ENCODE measurements at places on chromosomes 2 and 18.

DNA sequence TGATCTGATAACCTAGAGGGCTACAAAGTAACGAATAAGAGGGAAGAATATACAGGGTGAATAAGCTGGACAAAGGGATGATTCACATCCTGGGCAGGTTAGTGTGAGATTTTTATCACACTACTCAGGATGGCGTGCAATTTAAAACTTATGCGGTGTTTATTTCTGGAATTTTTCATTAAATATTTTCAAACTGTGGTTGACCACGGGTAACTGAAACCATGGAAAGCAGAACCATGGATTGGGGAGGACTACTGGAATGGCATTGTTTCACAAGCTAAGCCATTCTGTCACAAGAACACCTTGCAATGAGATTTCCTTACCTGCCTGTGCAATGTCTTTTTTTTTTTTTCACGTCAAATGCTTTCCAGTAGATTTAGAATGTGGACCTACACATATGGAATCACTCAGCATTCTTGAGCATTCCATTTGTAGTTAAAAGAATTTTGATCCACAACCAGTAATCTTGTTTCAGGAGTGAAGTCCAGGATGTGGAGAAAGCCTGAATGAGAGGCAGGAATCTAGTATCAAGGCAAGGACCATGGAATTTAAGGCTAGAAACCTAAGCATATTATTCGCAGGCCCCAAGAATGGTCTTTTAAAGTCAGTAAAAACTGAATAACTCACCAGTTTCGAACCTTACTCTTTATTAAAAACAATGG lies 8.0 kb upstream of the CDK15 start:
- no peak for DNase-seq

DNA sequence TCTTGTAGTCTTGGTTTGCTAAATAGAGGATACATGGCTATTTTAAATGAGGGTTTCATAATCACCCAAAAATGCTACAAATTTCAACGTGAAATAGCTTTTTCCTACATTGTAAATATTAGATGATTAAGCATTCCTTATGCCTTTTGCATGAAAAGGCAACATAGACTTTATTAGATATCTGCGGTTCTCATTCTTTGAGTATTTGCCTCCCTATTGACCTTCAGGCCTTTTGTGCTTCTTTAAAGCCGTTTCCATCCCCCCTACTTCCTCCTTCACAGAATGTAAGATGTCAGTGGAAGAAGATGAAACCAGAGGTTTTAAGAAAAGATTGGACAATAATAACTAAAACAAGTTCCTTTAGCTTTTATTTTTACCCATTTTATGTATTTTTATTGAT lies 144.1 kb downstream of the UBE2E3 start:
- DNase-seq, result no peak

DNA sequence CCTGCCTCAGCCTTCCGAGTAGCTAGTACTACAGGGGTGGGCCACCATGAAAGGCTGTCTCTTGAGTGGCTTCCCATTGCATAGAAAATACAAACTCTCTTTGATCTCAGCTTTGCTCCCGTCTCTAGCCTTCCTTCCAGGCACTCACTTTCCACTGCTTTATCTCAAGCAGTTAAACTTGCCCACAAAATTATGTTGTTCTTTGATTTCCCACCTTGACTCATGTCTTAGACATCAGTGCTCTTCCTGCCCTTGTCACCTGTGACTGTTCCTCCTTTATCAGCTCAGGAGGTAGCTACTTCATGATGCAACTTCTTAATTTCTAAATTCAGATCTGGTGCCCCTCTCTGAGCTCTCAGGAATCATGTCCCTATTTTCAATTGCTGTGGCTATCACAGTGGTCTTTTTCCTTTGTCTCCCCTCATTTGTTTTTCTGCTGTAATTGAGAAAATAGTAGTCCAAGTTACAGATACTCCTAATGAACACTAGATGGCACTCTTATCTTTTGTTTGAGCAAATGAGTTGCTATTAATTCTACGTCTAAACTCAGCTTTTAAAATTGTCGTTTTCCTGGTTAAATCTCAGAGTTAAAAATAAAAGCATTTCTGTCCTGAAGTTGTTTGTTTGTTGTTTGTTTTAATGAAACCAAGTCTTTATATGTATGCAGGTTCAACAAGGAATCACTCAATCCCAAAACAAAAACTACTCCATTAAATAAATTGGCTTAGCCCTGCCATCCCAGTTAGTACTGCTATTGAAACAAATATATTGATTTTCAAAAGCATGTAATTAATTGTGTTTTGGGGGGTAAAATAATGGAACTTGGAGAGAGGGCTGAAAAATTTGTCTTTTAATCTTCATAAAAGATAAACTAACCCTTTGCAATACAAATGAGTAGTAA lies 46.9 kb upstream of the GREB1L start:
- no peak for DNase-seq

DNA sequence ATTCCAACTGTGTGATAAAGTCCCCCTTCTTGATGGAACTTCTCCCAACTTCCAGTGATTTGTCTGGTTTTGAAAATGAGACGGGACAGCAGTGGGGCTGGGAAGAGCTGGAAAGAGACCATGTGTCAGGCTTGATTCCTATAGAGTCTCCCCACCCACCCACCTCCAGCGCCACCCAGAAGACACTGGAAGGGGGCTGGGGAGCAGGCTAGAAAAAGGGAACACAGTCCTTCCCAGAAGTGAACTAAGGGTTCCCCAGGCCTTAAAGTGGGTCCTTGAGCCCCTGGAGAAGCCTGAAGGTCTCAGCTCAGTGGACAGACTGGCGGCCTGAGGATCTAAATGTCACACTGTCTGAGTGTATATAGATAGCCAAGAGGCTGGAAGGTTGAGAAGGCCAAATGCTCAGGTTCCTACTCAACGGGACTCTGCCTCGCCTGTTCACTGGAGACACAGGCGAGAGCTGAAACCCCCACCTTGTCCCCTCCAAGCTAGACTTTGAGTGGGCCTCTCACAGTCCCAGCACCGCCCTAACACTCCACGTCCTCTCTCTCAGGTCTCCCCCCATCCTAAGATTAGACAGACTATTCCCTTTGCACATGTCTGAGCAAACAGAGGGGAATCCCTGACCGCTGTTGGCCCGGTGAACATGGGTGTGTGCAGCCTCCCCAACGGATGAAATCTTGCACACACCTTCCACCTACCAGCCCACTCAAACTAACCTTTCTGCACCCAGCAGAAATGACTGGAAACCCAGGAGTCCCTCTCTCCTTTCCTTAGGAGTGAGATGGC lies 1.6 kb downstream of the PKDCC start:
- no peak for DNase-seq

GRCh38 chr18:52920665-52921064 lies 580.7 kb downstream of the DCC start:
- no peak for DNase-seq

DNA sequence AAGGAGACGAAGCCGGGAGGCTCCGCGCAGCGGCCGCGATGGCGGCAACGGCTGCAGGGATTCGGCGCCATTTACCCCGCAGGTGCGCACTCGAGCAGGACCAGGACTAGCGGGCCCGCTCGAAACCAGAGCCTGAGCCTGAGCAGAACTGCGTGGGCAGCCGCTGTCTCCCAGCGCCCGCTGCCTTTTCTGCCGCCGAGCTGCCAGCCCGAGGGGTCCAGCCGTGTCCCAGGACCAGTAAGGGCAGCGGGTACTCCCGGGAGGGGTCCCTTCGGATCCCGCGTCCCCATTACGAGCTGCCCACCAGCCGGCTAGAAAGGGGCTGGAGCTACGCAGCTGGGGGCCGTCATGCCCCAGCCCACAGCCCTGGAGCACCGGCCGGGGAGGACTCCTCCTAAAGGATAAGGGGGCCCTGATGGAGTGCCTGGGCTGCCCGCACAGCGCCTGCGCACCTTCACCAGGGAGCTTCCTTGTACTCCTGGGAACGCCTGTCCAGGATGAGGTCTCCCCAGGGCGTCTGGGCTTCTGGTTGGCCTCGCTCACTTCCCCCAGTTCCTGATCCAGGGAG lies 9.9 kb downstream of the ALPP start:
- no peak for DNase-seq

DNA sequence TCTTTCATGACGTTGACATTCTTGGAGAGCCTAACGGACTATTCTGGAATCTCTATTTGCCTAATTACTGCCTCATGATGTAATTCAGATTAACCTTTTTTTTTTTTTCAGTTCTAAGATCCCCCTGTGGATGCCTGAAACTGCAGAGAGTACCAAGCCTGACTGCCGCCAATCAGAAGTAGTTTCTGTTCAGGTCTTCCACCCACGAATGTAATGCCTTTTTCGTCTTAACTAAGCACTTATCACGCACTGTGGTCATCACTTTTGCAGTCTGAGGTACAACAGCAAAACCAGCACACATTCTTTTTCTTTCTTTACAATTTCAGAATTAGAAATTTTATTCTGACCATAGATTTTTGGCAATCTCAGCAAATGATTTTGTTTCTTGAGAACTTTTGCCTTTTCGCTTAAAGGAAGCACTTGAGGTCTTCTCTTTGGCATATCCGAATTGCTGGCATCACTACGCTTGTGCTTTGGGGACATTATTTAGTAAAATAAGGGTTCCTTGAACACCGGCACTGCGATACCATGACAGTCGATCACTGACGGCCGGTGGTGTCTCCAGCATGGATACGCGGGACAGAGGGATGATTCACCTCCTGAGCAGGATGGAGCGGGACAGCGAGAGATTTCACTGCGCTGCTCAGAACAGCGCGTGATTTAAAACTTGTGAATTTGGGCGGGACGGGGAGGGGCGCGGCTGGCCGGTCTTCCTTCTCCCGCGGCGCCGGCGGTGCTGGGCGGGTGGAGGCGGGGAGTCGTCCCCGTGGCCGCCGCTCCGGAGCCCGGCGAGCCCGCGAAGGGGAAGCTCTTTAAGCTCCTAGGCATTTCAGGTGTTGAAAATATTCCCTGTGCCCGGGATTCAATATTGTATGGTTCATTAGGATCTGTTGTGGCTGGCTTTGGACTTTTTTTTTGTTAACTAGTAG lies 32.0 kb upstream of the GPR55 start:
- DNase-seq, result peak; percentile 69

GRCh38 chr2:127563458-127564428 lies 28.3 kb downstream of the MYO7B start:
- no peak for DNase-seq

GRCh38 chr2:36413218-36413617 lies 57.6 kb downstream of the CRIM1 start:
- DNase-seq, result no peak

GRCh38 chr2:140797718-140798117 lies 1333.1 kb downstream of the LRP1B start:
- no peak for DNase-seq

DNA sequence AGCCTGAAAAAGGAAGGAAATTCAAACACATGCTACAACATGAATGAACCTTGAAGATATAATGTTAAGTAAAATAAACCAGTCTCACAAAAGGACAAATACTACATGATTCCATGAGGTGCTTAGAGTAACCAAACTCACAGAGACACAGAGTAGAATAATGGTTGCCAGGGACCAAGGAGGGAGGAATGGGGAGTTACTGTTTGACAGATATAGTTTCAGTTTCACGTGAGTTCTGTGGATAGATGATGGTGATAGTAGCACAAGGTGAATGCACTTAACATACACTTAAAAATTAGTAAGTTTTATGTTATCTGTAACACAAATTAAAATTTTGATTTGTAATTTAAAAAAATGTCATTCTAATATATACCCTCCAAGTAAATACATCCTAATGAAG lies 106.9 kb upstream of the ACVR1C start:
- no peak for DNase-seq

DNA sequence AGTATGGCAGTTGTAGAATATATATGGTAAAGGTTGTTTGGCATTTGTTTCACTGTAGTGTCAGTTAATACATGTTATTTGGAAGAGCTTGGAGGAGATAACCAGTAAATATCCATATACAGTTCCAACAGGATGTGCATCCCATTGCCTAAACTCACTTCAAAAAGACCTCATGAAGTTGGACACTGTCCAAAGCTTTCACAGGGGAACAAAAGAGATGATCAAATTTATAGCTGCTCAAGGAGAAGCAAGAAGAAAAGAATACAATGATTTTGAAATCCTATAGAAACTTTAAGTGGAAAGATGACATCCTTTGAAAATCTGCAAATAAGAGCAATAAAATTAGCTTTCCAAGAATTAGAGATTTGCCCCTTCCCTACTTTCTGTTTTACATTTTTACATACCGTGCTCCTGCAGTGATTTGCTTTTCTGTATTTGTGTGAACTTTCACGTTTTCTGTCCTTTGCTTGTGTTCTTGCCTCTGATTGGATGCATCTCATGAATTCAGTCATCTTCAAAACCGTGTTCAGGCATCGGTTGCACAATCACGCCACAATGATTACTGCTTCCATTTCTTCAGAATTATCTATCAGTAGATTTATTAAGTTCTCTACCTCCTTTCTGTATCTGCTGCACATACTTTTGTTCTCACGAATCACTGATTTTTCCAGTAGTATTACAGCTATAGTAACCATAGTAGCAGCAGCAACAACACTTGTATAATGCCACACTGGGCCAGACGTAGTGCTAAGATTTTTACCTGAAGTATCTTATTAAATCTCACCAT lies 83.8 kb downstream of the PARD3B start:
- DNase-seq, result no peak

- DNase-seq, result no peak
Observed at GRCh38 chr18:75111760-75112159, 97.2 kb downstream of the PTGR3 start.

DNA sequence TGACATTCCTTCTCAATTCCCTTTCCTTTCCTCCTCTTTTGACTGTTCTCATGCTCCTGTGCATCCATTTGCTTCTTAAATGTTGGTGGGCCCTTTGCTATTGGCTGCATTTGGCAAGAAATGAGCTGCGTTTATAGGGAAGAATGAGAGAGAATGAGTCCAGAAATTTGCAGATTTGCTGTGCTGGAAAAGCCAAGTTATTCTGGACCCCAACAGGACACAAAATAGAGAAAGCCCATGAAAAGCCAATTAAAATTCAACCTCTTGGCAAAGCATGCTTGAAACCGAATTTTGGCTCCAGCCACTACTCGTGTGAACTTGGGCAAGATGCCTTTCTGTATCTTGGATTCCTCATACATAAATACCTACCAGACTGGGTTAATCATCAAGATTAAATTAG lies 1.3 kb upstream of the SCLY start:
- DNase-seq, result no peak

DNA sequence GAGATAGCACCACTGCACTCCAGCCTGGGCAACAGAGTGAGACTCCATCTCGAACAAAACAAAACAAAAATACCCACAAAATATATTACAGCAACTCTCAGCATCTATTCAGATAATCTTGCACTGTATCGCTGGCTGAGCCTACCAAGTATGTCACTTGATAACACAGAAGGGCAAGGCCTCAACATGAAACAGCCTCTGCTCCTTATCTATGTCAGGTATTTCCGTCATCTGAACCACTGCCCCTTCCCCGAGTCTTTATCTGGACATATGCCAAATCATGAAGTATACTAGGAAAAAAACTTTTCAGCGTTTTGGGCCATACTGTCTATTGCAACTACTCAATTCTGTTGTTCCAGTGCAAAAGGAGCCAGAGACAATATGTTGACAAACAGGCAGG lies 17.7 kb downstream of the PDIA6 start:
- no peak for DNase-seq

- peak; percentile 14 for DNase-seq
Observed at GRCh38 chr18:48860269-48861180, 90.2 kb downstream of the SMAD7 start.
